ENCODE measurements at places on chromosomes 11 and 22.

- DNase-seq = peak; percentile 46
Measured at GRCh38 chr11:4626207-4627099, 10.8 kb upstream of the OR51D1 start.

- DNase-seq = peak; percentile 17
Measured at GRCh38 chr11:7571640-7572000, 57.8 kb downstream of the PPFIBP2 start.

- DNase-seq = no peak
Measured at GRCh38 chr11:100890789-100891188, 203.7 kb downstream of the ARHGAP42 start.

DNA sequence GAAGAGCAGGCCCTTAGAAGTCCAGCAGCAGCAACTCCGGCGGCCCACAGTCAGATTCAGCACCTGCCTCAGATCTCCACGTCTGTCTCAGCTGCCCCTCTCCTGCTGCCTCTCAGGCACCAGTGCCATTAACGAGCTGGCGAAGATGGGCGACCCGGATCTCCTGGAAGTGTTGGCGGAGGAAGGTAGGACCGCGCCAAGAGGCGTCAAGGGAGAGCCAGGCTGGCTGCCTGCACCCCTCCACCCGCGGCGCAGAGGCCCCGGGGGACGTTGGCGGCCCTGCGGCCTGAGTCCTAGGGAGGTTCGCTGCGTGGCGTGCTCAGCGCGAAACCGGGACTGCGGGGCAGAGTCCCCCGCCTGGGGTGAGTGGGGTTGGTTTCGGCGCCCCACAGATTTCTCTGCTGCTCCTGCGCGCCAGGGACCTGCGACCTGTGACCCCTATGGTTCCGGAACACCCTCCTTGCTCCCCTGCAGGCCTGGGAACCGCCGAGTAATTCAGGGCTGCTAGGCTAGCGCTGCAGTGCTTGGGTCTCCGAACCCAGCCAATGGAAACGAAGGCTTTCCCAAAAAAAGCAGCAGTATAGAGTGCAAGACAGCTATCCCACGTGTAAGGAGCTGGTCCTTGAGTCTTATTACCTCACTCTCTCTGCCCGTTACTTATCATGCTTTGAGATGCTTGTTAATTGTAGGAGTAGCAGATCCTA lies 615 bp downstream of the ANO5 start:
- no peak for DNase-seq

GRCh38 chr22:49241174-49241851 lies 586.4 kb downstream of the BRD1 start:
- DNase-seq = no peak

- no peak for DNase-seq
Measured at GRCh38 chr22:47174096-47174495, 411.6 kb downstream of the TBC1D22A start.

DNA sequence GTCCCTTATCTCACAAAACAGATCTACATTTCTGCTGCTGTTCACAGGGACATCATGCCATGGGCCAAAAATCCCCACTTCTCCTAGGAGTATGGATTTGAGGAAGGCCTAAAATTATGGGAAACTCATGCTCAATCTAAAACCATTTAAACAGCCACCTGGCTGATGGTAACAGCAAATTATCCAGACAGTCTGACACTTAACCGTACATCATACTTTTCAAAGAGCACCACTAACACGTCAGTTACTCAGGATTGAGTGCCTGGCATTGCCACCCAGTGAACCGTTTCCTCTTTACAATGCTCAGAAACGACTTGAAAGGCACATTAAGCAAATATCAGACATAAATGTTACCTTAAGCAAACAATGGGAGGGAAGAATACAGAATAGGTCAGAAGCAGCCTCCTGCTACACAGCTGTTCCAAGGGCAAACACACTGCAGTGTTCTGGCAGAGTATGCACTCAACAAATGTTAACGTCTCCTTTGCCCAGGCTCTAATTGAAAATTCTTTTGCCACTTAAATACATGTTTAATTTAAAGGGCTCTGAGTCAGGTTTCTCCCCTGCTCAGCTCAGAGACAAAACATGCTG lies 18.8 kb upstream of the SLC36A4 start:
- DNase-seq = no peak

GRCh38 chr11:1934335-1935155 lies 12.6 kb upstream of the MRPL23 start:
- no peak for DNase-seq

DNA sequence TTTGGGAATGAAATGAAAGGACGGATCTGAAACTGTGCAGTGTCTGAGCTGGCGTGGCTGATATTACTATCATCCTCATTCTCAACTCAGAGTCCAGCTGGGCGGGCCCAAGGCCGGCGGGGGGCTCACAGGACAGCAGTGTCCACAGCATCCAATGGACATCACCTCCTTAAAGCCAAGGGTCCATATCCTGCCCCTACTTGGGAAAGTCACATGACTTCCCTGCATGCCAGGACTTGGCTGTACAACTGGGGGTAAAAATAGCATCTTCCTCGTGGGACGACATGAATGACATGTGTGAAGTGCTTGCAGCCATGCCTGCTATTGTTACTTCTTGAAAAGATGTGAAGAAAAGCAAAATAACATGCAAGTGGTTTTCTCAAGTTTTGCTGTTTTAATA lies 82.3 kb downstream of the TRMU start:
- no peak for DNase-seq

DNA sequence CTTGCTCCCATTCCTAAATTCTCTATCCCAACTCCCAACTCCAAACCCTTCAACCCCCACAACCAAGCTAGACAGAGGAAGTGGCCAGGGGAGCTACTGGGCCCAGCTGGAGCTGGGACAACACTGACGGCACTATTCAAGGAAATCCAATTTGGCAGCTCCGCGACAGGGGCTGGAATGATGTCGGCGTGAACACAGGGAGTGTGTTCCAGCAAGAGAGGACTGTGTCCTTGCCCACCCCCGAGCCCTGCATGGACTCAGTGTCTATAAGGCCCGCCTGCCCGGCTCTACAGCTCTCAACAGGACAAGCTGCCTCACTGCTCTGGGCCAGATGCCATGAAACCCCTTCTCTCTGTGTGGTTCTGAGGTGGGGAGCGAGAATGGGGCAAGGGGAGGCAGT lies 11.3 kb downstream of the PCSK7 start:
- DNase-seq = no peak

GRCh38 chr22:39316440-39317083 lies 2.9 kb downstream of the RPL3 start:
- DNase-seq = peak; percentile 83

DNA sequence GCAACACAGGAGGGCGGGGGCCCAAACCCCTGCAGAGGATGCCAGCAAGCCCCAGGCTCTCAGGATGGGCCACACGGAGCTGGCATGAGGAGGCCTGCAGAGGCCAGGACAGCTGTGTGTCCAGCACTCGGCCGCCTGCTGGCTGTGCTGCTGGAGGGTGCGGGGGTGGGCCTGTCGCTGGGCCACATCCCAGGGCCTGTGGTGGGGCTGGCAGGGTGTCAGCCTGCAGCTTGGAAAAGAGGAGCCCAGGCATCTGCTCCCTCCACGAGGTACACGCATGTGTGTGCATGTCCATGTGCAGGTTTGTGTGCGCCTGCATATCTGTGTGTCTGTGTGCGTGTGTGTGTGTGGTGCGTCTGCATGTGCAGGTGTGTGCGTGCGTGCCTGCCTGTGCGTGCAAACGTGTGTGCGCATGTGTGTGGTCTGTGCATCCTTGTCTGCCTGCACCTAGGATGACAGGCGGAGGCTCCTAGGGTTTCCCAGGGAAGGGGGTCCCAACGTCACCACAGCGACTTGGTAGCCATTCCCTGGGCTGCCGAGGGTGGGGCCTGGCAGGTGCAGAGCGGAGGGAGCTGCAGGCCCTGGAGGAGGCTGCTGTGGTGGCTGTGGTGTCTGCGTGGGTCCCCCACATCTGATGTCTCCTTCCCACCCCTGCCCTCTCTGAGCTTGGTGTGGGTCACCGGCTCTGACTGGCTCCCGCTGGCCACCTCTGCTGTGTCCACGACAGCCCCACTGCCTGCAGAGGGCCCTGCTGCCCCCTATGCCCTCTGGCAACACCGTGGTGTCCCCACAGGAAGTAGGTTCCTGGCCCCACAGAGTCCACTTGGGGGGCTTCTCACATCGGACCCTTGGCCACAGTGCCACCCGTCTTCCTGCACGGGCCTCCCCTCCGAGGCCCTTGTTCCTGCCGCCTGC lies 17.1 kb downstream of the BRSK2 start:
- DNase-seq = no peak

- DNase-seq = no peak
Measured at GRCh38 chr11:1672613-1673350, 24.2 kb upstream of the KRTAP5-6 start.

DNA sequence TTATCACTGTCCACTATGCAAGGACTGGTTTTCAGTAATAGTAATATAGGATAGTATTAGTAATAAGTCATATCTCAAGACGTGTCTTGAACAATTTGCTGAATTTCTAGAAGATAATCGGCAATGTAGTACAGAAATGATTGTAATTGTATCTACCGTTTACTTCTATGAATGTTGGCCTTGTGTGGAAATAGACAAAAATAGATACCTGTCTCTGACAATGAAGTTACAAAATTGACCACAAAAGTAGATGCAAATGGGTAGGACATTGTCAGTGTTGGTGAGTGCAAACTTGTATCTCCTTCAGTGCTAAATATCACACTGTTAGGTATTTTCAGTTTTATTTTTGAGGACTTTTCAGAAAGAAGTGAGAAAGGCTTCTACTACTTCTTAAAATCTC lies 43.1 kb downstream of the SVIP start:
- DNase-seq = no peak

- DNase-seq = peak; percentile 66
Measured at GRCh38 chr11:69670158-69670845, 4.9 kb downstream of the LTO1 start.

Data from CD4-positive, alpha-beta T cell treated with Interleukin-17A for 4 hours (primary cell).